ENCODE measurements at places on chromosomes 3 and 15. TPM values are rescaled to one million over a fixed set of nuclear protein-coding genes. Genes with fewer than 3 reads are reported as not detected.

GRCh38 chr15:73249499-73249898 lies 119.3 kb downstream of the HCN4 start:
- H3K27ac ChIP-seq: no peak overlapping the region
- DNase-seq: no peak
- H3K4me3 ChIP-seq: no peak overlapping the region
- no peaks in the 10 kb centered on the region for H3K4me1 ChIP-seq
- peaks cover 5% of the 10 kb centered on the region for H3K36me3 ChIP-seq

DNA sequence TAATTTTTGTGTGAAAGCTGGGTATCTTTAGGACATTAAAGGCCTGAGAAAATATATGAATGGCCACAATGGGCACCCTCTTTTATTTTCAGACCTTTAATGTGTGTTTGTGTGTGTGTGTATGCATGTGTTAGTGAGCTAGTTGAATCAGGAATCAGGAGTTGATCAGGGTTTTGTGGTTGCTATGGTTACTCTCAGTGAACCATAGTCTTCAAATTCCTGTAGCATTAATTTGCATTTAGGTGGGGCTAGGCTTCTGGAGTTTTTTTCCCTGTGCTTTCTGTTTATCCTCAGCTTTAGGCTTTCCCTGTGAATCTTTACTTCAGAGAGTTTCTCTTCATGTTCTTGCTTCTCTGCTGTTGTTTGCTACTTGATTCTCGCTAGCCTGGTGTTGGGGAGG lies 122.0 kb upstream of the ONECUT1 start:
- H3K36me3 ChIP-seq: no peaks in the 10 kb centered on the region
- H3K4me1 ChIP-seq: no peaks in the 10 kb centered on the region
- no peak overlapping the region for H3K27ac ChIP-seq

DNA sequence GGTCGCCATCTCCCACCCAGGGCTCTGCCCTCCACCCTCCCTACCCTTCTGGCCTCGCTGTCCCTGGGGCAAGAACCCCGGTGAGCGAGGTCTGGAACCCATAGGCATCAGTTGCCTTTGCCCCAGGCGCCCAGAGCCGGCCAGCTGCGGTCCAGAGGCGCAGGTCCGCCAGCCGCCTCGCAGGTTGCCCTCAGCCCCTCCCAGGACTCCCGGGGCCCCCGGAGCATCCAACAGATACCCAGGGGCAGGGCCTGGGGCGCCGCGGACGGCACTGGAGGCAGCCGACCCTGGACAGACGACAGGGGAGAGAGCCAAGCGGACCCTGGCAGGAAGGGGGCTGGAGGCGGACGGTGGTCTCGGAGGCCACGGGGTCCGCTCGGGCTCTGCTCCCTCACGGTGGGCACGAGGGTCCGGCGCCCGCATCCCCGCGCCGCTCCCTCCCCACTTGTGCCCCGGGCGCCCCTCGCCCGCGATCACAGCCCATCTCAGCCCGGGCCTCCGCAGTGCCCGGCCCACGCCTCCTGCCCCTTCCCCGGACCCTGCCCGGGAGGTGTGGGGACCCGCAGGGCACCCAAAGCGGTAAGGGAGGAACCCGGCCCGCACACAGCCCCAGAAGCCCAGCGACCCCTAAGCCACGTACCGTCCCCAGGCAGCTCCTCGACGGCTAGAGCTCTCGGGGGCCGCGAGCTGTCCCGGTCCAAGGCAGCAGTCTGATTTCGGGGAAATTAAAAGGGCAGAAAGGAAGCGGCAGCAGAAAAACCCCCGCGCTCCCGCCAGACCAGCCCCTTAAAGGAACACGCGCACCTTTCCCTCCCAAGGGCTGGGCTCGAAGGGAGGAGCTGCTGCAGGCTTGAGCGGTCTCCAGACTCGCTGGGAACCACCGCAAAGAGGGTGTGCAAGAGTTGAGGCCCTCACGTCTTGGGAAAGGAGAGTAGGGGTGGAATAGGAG lies at the start of gene HAPLN3:
Gene HAPLN3 (minus strand): TSS at position 726 of the 949 bp plus-strand sequence. CDS start 8,246 bp downstream, outside the sequence.
- no peaks in the 10 kb centered on the region for H3K36me3 ChIP-seq
- peak; percentile 61 for DNase-seq
- no peaks in the 10 kb centered on the region for H3K27me3 ChIP-seq
- H3K27ac ChIP-seq: peak within 1 kb of the TSS; percentile 59
- H3K4me3 ChIP-seq: peak within 1 kb of the TSS; percentile 79
- H3K4me1 ChIP-seq: peaks cover 36% of the 10 kb centered on the region

GRCh38 chr3:83926291-83926690 lies 1032.5 kb upstream of the CADM2 start:
- DNase-seq: no peak
- no peaks in the 10 kb centered on the region for H3K36me3 ChIP-seq
- H3K27me3 ChIP-seq: no peaks in the 10 kb centered on the region
- no peak overlapping the region for H3K4me3 ChIP-seq
- no peak overlapping the region for H3K27ac ChIP-seq

DNA sequence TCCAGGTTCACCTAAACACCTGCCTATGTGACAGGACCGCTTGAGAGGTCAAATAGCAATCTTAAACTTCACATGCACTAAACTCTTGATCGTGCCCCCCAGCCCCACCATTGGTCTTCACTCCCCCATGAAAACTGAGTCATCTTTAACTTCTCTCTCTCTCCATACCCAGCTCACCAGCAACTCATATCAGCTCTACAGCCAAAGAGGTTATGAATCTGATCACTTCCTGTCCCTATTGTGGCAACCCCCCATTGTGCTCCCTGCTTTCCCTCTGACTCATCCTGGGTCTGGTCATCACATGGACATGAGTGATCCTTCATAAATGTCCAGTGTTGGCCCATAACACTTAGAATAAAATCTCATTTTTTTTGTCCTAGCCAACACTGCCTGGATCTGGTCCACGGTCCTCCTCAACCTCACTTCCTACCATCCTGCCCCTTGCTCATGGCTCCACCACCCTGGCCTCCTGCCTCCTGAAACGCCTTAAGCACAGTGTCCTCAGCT lies 103.4 kb upstream of the HACD2 start:
- DNase-seq: no peak
- peaks cover 6% of the 10 kb centered on the region for H3K27me3 ChIP-seq
- no peak overlapping the region for H3K4me3 ChIP-seq
- H3K36me3 ChIP-seq: no peaks in the 10 kb centered on the region
- no peaks in the 10 kb centered on the region for H3K4me1 ChIP-seq
- H3K27ac ChIP-seq: no peak overlapping the region

DNA sequence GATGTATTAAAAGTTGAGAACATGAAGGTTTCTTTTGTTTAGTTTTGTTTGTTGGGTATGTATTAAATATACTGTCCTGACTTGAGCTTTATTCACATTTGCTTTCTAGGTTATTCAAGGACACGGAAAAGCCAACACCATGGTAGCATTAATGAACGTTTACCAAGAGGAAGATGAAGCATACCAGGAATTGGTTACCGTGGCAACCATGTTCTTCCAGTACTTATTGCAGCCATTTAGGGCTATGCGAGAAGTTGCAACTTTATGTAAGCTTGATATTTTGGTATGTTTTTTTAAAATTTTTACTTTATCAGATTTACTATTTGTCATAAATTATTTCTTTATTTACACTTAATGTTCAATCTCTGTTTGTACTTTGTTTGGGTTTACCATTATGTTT lies 3.6 kb downstream of the WHAMM start:
- no peak overlapping the region for H3K4me3 ChIP-seq
- DNase-seq: no peak
- H3K27me3 ChIP-seq: no peaks in the 10 kb centered on the region
- peaks cover 49% of the 10 kb centered on the region for H3K36me3 ChIP-seq
- peaks cover 31% of the 10 kb centered on the region for H3K4me1 ChIP-seq

DNA sequence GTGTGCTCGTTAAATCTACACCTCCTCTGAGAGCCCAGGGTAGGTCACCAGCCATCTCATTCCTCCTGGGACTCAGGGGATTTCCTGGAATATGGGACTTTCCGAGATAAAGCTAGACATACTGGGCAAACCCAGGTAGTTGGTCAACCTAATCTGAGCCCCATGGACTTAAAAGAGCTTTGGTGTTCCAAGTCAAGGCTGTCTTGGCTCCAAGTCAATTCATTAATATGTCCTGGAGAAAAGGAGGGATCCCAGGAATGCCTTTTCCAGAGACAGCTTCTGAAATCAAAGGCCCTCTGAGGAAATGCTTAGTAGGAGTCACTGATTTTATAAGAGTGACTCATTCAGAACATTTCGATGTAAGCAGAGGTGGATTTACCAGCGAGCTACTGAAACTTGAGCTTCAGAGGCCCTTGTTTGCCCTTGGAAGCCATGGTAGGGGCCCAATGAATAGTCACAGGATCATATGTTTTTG lies 137.3 kb upstream of the UBE2E1 start:
- no peaks in the 10 kb centered on the region for H3K36me3 ChIP-seq
- no peak overlapping the region for H3K4me3 ChIP-seq
- H3K27ac ChIP-seq: no peak overlapping the region
- H3K4me1 ChIP-seq: no peaks in the 10 kb centered on the region
- H3K27me3 ChIP-seq: peaks cover 10% of the 10 kb centered on the region

DNA sequence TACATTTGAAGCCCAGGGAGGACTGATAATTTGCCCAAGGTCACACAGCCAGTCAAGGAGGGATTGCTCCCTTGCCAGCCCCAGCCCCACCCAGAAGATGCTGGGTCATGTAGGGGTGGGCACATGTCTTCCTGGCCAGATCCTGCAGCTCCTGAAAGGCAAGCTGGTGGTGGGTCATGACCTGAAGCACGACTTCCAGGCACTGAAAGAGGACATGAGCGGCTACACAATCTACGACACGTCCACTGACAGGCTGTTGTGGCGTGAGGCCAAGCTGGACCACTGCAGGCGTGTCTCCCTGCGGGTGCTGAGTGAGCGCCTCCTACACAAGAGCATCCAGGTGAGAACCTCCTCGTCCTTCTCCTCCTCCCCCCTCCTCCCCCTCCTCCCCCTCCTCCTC lies 13.2 kb downstream of the ISG20 start:
- H3K4me1 ChIP-seq: peaks cover 63% of the 10 kb centered on the region
- H3K4me3 ChIP-seq: no peak overlapping the region
- no peaks in the 10 kb centered on the region for H3K27me3 ChIP-seq
- H3K36me3 ChIP-seq: peaks cover 62% of the 10 kb centered on the region
- H3K27ac ChIP-seq: peak overlapping the region; percentile 26

GRCh38 chr3:24682141-24682547 lies 187.5 kb upstream of the THRB start:
- H3K36me3 ChIP-seq: no peaks in the 10 kb centered on the region
- H3K27me3 ChIP-seq: peaks cover 44% of the 10 kb centered on the region
- no peak for DNase-seq
- H3K4me3 ChIP-seq: no peak overlapping the region
- peaks cover 25% of the 10 kb centered on the region for H3K4me1 ChIP-seq

- no peaks in the 10 kb centered on the region for H3K4me1 ChIP-seq
- no peak overlapping the region for H3K27ac ChIP-seq
- no peaks in the 10 kb centered on the region for H3K27me3 ChIP-seq
- H3K36me3 ChIP-seq: no peaks in the 10 kb centered on the region
- no peak overlapping the region for H3K4me3 ChIP-seq
Observed at GRCh38 chr15:27028858-27029477, 58.0 kb downstream of the GABRG3 start.

- DNase-seq: peak; percentile 53
- H3K27ac ChIP-seq: no peak overlapping the region
- H3K4me1 ChIP-seq: peaks cover 54% of the 10 kb centered on the region
- peaks cover 89% of the 10 kb centered on the region for H3K36me3 ChIP-seq
- no peak overlapping the region for H3K4me3 ChIP-seq
Observed at GRCh38 chr3:122533931-122534334, 19.2 kb upstream of the KPNA1 start.

- H3K4me1 ChIP-seq: no peaks in the 10 kb centered on the region
- no peak overlapping the region for H3K4me3 ChIP-seq
- DNase-seq: no peak
- no peak overlapping the region for H3K27ac ChIP-seq
- H3K36me3 ChIP-seq: no peaks in the 10 kb centered on the region
Observed at GRCh38 chr3:32675164-32675563, 9.8 kb upstream of the CNOT10 start.

DNA sequence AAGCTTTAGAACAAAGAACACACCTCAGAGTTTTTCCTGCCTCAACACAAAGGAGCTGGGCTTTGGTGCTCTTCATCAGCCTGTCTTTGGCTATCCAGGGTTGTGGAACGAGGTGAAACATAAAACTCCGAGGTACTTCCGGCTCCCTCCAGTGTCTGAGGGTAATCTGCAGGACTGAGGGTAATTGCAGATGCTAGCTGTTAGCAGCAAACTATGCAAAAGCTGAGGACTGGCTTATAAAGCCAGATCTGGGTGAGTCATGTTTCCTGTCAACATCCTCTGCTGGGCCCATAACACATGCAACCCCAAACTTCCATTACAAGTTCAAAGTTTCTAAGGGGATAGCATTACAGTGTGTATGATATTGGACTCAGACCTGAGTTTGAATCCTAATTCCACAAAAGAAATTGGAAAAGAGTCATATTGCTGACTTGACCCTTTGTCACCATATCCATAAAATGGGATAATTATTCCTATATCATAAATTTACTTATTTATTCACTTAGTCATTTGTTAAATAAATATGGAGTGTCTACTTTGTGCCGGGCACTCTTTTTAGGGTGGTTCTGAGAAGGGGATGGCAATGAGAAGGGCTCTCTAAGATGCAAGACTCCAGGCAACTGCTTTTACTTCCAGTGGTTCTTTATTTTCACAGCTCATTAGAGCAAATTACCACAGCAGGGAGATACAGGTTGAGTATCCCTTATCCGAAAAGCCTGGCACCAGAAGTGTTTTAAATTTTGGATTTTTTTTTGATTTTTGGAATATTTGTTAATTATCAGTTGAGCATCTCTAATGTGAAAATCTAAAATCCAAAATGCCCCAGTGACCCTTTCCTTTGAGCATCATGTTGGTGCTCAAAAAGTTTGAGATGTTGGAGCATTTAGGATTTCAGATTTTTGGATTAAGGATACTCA lies 9.5 kb upstream of the TRIM69 start:
- H3K36me3 ChIP-seq: peaks cover 48% of the 10 kb centered on the region
- peak overlapping the region; percentile 100 for H3K27ac ChIP-seq
- peaks cover 68% of the 10 kb centered on the region for H3K4me1 ChIP-seq

- DNase-seq: no peak
- no peaks in the 10 kb centered on the region for H3K36me3 ChIP-seq
- H3K4me3 ChIP-seq: no peak overlapping the region
Observed at GRCh38 chr3:122263058-122263457, 62.0 kb upstream of the CSTA start.

Gene GHSR
- not detected for total RNA-seq

Gene RFTN1
- 74.9 TPM for total RNA-seq

Gene PLCH1
- total RNA-seq: 0.08 TPM

Gene CCDC9B
- total RNA-seq: 2.0 TPM

Gene PP2D1
- not detected for total RNA-seq

Gene FLNB
- 33.3 TPM for total RNA-seq

Gene FBXL2
- not detected for total RNA-seq

Data from activated CD4-positive, alpha-beta memory T cell treated with anti-CD3 and anti-CD28 coated beads, Interleukin-2, amount 10 ng/mL, durations not matched to agents 7 days and 5 days (primary cell).